T-cell (primary cell): ENCODE measurements at places on chromosomes 7 and 10.

DNA sequence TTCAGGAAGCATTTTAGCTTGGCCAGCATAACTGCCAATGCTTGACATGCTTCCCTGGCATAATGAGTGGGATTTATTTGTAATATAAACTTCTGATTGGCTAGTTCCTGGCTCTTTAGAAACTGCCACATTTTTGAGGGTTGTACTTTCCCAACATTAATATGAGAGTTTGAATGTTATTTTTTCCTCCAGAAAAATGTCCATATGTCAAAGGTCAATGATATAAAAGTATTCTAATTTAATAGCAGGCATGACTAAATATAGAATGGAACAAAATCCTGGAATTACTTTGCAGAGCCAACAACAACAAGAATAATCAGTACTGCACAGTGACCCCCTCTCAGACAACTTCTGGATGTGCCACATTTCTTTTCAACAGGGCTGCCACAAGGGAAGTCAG, 352.6 kb downstream of the PRPF18 start:
- no peak for DNase-seq

DNA sequence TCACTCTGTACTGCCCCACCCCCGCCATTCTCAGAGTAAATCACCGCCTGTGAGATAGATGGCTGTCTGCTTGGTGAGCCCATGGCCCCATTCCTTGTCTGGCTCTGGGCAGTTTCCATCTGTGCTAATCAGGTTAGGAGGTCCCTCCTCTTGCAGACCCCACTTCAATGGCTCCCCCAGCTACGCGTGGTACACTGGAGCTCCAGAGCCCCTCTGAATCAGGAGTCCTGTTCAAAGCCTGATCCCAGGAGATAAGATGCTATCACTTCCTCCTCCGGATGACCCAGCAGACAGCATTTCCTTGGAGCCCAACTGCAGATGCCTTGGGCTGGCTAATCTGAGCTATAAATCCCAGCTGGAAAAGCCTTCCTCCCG, 122.3 kb downstream of the SH3PXD2A start:
- no peak for DNase-seq

GRCh38 chr7:45075871-45076796, 12.6 kb downstream of the NACAD start:
- no peak for DNase-seq

DNA sequence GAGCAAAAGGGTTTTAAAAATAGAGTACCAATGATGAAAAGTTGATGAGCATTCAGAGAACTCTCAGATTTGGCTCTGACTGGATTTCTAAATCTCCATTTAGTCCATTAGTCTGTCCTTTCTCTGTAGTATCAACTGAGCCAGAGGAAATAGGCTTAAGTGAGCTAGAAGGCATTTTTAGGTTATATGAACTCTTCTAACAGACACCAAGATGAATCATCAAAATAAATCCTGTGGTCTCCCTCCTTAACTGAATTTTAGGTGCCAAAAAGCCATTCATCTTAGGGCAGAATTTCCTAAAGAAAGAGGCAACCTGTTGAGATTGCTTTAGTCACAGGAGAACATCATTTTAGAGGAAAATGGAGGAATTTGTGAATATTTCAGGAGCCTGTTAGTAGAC, 305.1 kb downstream of the AUTS2 start:
- no peak for DNase-seq
